Activated naive CD8-positive, alpha-beta T cell treated with anti-CD3 and anti-CD28 coated beads, Interleukin-2, amount 50 U/mL, for 16 hours (primary cell): ENCODE measurements at places on chromosomes 6 and 20.

DNA sequence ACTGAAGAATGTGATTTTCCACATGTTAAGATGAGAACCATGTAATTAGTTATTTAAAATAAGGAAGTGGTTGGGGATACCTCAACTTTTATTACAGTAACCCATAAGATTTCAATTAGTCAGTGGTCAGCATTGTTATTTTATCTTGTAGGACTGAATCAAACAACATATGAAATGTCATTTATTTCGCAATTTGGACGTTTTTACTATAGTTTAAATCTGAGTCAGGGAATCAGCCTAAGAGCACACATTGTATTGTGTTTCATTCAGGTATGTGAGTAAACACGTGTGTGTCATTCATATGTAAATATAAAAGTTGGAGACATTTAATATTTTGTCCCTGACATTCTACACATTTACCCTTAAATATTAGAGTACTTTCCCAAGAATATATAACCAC is 1418.7 kb downstream of the GRIK2 start:
- no peak for DNase-seq

DNA sequence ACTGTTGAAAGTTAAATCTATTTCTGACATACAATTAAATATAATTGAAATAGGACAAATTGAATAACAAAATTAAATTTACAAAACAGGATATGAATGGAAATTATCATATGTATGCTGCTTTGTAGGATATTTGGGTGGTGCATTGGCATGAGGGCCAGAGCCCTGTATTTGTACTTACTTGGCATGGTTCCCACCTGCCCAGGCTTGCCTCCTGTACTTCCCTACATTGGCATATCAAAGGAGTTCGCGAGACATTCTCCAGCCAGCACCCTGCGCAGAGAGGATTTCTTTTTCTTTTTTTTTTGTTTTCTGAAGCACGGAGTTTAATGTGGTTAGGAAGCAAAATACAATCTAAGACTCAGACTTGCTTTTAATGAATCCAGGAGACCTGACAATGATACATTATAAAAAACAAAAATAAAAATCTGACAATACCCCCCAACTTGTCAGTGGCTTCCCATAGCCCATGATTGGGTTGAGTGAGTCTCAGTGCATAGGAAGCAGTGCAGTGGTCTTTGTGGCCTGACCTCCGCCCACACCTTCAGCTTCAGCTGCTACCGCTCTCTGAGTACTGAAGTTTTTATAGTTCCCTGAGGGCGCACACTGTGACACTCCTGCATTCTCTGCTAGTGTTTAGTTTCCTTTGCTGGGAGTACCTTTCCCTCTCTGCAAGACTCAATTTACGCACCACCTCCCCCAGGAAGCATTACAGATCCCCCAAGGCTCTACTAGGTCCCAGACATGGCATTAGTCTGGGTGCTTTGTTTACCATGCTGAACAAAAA is 440.8 kb downstream of the UTRN start:
- DNase-seq: peak; percentile 4

DNA sequence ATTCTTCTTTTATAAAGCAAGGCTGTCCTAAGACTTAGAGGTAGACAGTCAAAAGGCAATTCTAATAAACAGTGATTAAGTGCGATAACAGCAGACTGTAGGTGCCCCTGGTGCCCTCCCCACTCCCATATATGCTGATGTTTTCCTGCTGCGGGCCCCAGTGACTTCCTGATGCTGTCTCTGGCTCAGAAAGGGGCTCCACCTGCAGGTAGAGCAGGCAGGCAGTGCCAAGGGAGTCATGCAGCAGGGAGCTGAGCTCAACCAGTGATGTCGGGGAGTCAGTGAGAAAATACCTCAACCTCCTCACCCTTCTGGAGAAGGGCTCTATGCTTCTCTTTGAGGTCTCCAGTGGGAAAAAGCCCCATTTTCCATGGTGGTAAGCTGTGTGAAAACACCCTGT is 126.7 kb upstream of the SSTR4 start:
- no peak for DNase-seq

DNA sequence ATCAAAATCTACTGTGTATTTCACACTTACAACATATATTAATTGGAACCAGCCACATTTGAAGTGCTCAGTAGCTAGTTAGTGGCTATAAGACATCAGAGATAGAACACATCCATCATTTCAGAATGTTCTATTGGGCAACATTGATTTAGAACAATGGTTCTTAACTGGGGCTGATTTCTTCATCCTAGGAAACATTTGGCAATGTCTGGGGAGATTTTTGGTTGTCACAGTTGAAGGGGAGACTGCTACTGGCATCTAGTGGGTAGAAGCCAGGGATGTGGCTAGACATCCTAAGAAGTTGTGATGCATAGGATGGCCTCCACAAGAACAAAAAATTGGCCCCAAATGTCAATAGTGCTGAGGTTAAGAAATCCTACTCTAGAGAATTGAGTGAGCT is 132.5 kb downstream of the OLIG3 start:
- DNase-seq: no peak

DNA sequence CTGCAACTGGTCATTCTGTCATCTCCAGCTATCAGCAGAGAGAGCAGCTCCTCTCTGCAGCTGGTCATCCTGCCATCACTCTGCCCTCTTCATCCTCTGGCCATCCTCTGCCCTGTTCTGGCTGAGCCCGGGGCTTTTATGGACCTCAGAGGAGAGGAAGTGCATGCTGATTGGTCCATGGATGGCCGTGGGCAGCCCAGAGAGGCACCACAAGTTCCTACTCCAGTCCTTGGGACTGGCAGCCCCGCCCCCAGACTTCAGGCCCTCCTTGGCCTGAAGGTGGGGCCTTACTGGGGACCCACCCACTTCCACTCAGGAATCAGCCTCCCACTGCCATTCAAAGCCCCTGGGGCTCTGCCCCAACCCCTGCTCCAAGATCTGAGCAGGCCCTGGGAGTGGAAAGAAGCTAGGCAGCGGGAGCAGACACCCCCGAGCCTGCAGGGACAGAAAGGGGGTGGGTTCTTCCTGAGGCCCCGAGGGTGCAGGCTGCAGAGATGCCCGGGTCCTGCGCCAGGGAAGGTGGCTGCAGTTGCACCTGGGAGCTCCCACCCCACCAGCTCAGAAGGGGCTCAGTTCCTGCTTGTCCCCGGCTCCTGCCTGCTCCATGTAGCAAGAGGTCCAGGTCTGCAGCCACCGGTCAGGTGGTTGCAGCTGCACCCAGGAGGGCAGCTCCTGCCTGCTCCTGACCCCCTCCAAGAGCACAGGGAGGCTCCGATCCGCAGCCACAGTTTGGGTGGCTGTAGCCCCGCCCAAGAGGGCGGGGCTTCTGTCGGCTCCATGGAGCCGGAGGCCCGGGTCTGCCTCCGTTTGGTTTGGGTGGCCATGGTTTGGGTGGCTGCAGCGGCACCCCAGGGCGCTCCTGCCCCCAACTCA is 34.1 kb upstream of the HMGA1 start:
- DNase-seq: no peak

- DNase-seq: no peak
Observed at GRCh38 chr6:170208182-170208601, 82.7 kb downstream of the DLL1 start.

DNA sequence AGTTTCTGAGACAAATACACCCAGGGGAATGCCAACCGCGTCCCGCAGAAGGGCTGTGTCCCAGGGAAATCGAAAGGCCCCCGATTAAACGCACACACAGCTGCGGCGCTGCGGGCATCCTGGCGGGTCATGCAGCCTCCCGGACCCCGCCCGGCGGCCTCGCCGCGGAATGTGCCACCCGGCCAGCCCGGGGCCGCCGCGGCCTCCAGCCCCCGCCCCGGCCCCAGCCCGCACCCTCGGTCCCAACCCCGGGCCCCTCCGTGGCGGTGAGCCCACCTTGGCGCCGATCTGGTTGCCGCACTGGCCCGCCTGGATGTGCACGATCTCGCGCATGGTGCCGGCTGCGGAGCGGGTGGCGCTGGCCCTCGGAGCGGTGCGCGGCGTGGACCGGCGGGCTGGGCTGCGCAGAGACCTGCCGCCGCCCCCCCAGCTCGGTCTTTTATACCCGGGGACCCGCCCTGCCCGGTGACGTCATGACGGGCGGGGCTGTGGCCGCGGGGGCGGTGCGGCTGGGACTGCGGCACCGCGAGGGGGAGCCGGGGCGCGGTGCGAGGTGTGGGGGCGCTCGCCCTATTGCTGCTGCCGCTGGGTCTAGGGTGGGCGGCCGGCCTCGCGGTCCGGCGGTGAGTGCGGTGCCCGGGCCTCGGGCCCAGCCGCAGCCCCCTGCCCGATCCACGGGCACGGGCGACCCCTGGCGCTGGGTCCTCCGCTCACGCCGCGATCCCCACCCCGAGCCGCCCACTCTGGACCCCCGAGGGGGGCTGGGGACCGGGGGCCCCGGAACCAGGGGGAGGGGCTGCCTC is at the start of gene TUBB2A:
TUBB2A (minus strand) TSS at position 414 of the 803 bp plus-strand sequence; CDS start at position 333, 81 bp downstream.
- peak; percentile 69 for DNase-seq

GRCh38 chr6:15340775-15341174 is 94.9 kb downstream of the JARID2 start:
- no peak for DNase-seq

- DNase-seq: no peak
Observed at GRCh38 chr6:133774356-133774755, 114.6 kb upstream of the TCF21 start.

- no peak for DNase-seq
Observed at GRCh38 chr6:131250122-131250521, 114.9 kb downstream of the AKAP7 start.

- no peak for DNase-seq
Observed at GRCh38 chr20:37154684-37155298, 24.3 kb upstream of the RPN2 start.

GRCh38 chr20:58374906-58375758 is 13.9 kb upstream of the VAPB start:
- DNase-seq: no peak

GRCh38 chr6:28953585-28954258 is 29.9 kb upstream of the TRIM27 start:
- no peak for DNase-seq

DNA sequence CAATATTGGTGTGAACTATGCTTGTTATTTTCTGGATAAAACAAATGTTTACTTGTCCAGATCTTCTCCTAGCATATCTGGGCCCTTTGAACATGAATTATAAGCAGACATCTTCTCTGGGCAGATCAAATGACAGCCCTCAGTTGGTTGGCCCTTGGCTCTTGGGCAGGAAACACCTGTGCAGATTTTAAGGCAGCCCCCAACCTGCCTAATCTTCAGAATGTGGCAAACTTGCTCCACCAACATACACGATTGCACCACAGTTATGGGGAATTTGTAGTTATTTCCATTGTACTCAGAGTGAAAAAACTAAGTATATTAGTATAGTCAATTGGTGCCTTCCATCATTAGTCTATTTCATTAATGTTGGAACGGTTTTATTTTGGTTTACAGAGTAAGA is 94.9 kb upstream of the KCNK16 start:
- DNase-seq: no peak

- no peak for DNase-seq
Observed at GRCh38 chr6:15285682-15286294, 39.9 kb downstream of the JARID2 start.

- DNase-seq: no peak
Observed at GRCh38 chr6:157513004-157513603, 132.1 kb downstream of the ZDHHC14 start.

DNA sequence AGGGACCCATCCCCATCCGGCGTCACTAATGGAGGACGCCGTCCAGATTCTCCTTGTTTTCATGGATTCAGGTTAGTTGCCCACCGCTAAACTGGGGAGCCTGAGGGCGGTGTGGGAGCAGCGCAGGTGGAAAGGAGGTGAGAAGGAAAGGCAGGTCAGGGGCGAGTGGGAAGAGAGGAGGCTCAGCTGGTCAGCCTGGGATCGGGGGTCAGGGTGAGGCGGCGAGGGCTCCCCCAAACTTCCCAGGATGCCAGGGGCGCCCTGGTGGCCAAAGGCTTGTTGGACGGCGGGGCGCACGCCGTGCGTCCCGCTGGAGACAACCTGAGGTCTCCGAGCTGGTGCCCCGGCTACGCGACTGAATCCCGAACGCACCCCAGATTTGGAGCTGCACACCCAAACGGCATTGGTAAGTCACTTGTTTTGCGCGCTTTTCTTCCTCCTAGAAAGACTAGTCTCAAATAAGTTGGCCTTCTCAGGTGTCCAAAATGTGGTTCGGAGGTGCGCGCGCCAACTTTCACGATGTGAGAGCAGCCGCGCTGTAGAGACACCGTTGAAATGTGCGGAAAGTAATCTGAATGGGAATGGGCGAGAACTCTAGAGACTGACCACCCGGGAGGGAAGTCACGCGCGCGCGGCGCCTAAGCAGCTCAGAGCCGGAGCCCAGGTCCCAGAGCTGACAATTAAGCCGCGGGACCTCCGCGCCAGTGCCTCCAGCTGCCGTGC is 9.7 kb downstream of the GNAS-AS1 start:
- DNase-seq: no peak

DNA sequence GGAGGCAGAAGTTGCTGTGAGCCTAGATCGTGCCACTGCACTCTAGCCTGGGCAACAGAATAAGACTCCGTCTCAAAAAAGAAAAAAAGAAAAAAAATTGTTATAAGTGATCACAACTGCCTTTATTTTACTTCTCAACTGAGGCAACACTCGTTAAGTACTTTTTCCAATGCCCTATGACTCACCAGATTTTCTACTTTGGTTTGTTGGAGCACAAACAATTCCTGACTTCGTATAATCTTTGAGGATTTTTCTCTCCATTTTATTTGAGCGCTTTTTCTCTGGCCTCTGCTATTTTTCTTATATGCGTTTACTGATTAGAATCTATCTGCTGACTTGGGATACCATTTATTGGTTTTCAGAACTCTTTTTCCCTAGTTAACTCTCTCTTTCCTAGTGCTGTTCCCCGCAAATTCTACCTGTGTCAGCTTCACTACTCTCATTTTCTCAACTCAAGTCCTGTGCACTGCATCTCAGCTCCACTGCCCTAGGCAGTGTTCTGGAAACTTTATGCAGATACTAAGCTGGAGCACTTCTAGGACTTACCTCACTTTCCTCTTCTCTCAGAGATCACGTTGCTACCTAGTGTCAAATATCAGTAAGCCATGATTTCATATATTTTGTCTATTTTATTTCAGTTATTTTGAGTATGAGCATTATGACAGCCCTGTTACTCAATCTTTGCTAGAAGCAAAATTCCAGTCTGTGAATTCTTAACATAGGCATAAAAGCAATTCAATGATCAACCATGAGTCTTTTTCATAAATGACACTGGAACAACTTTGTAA is 1120.1 kb upstream of the CITED2 start:
- DNase-seq: no peak

DNA sequence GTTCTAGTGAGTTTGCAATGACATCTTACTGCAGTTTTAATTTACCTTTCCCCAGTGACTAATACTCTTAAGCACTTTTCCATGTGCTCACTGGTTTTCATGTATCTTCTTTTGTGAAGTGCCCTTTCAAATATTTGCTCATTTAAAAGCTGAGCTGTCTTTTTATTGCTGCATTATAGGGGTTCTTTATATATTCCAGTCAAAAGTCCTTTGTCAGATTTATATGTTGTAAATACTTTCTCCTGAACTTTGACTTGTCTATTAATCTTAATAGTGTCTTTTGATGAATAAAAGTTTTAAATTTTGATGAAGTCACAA is 50.2 kb upstream of the ELOVL5 start:
- no peak for DNase-seq
